Calu3 (cell line): ENCODE measurements at places on chromosomes 1 and 21. TPM values are rescaled to one million over a fixed set of nuclear protein-coding genes. Genes with fewer than 3 reads are reported as not detected.

The RAB42 gene
- 1.1 and 1.3 TPM in 2 replicates for total RNA-seq

- H3K4me1 ChIP-seq: peaks cover 14% of the 10 kb centered on the region
- H3K27me3 ChIP-seq: no peaks in the 10 kb centered on the region
- no peak for DNase-seq
- peaks cover 20% of the 10 kb centered on the region for H3K36me3 ChIP-seq
- H3K4me3 ChIP-seq: no peak overlapping the region
These were observed 147.6 kb downstream of the NEK7 start for GRCh38 chr1:198304431-198304830.

The SHISAL2A gene
- total RNA-seq: not detected in 2 replicates

The LCE1A gene
- total RNA-seq: not detected in 2 replicates

The LRRC53 gene
- not detected in 2 replicates for total RNA-seq

The CELA2A gene
- not detected in 2 replicates for total RNA-seq

The SIPA1L2 gene
- 1.4 and 1.5 TPM in 2 replicates for total RNA-seq

GRCh38 chr1:12618965-12619791 is 1.2 kb upstream of the DHRS3 start:
- H3K4me3 ChIP-seq: peak overlapping the region; percentile 92
- no peaks in the 10 kb centered on the region for H3K27me3 ChIP-seq
- H3K27ac ChIP-seq: peak overlapping the region; percentile 96
- H3K4me1 ChIP-seq: peaks cover 5% of the 10 kb centered on the region
- H3K36me3 ChIP-seq: peaks cover 71% of the 10 kb centered on the region

The ORC1 gene
- total RNA-seq: 15.5 and 17.2 TPM in 2 replicates

DNA sequence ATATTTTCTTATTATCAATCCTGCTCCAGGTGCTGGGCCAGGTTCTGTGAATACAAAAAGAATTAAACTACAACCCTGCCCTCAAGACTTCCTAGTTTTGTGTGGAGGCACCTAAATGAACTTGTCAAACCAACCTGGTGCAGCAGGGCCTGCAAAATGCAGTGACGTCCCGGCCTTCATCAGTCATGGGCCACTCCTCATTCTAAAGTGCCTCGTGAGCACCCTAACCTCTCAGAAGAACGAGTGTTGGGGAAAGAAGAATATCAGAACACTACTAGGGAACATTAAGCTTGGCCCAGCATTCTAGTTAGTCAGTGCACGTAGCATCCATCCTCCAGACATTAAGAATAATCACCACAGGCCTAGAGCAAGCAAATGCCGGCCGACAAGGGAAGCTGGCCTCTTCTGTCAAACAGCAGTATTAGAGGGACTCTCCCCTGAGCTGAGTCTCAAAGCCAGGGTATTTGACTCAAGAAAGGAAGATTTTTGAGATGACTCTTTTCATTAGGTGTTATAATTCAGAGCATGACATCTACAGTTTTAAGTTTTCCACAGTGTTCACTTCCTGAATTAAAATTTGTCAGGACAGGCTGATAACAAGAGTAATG is 137.9 kb downstream of the SLC45A1 start:
- H3K27ac ChIP-seq: no peak overlapping the region
- H3K4me3 ChIP-seq: no peak overlapping the region
- no peaks in the 10 kb centered on the region for H3K36me3 ChIP-seq
- H3K27me3 ChIP-seq: no peaks in the 10 kb centered on the region

GRCh38 chr21:25862112-25862511 is 127.3 kb downstream of the GABPA start:
- H3K27ac ChIP-seq: no peak overlapping the region
- H3K4me1 ChIP-seq: no peaks in the 10 kb centered on the region
- no peaks in the 10 kb centered on the region for H3K27me3 ChIP-seq
- DNase-seq: no peak
- H3K4me3 ChIP-seq: no peak overlapping the region

DNA sequence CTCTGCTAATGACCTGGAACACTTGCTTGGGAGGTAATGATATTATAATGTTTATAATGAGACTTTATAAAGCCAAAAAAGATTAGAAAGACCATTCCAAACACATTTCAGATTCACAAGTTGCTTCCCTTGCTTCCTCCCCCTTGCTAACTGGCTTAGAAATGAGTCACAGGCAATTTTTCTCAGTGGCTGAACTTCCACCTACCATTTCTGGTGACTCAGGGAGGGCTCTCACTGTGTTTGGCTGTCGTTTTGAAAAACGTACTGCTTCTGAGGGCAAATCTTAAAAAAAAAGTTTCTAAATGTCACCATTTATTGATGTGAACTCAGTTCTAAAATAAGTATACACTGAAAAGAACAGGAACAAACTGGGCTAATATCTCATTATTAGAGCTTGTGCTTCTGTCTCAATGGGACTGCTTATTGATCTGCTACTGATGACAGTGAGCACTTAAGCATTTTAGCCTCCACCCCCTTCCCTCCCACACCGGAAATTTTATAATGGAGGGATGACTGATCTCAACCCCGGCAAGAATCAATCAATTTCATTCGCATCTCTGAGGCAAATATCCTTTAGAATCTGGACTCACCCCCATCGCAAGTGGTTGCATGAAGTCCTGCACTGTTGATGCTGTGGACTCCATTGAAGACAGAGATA is 278.3 kb downstream of the KCTD3 start:
- peak overlapping the region; percentile 36 for H3K27ac ChIP-seq
- peak overlapping the region; percentile 43 for H3K4me3 ChIP-seq
- peaks cover 18% of the 10 kb centered on the region for H3K4me1 ChIP-seq
- H3K27me3 ChIP-seq: no peaks in the 10 kb centered on the region
- no peaks in the 10 kb centered on the region for H3K36me3 ChIP-seq

- no peaks in the 10 kb centered on the region for H3K4me1 ChIP-seq
- H3K36me3 ChIP-seq: no peaks in the 10 kb centered on the region
- H3K27me3 ChIP-seq: peaks cover 100% of the 10 kb centered on the region
- no peak for DNase-seq
These were observed 9.2 kb downstream of the IGSF21 start for GRCh38 chr1:18116777-18117176.

GRCh38 chr1:183812128-183812527 is 7.2 kb downstream of the RGL1 start:
- DNase-seq: no peak
- H3K4me1 ChIP-seq: peaks cover 18% of the 10 kb centered on the region
- H3K36me3 ChIP-seq: peaks cover under 1% of the 10 kb centered on the region
- no peak overlapping the region for H3K27ac ChIP-seq
- H3K4me3 ChIP-seq: no peak overlapping the region

DNA sequence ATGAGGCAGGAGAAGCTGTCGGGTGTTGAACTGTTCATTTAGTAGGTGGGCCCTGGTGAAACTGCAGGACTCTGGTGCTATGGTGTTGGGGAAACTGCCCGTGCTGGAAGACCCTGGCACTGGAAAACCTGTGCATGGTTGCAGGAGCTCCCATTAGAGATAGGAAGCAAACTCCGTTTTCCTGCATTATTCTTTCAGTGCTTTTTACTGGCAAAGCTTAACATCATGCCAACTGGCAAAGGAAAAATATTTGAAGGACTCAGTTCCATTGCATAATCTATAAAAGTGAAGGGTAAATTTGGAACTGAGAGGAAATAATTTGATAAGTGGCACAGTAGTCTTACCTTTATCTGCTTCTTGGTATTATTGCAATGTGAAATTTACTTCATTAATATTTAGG is 31.7 kb upstream of the MPC2 start:
- peaks cover 14% of the 10 kb centered on the region for H3K4me1 ChIP-seq
- H3K4me3 ChIP-seq: no peak overlapping the region
- no peaks in the 10 kb centered on the region for H3K27me3 ChIP-seq
- DNase-seq: no peak
- no peak overlapping the region for H3K27ac ChIP-seq
- H3K36me3 ChIP-seq: peaks cover 4% of the 10 kb centered on the region

- no peak overlapping the region for H3K4me3 ChIP-seq
- H3K27me3 ChIP-seq: no peaks in the 10 kb centered on the region
- DNase-seq: no peak
- H3K4me1 ChIP-seq: peaks cover 36% of the 10 kb centered on the region
- H3K27ac ChIP-seq: no peak overlapping the region
These were observed 37.8 kb downstream of the LPAR3 start for GRCh38 chr1:84855168-84855567.

The NGF gene
- not detected in 2 replicates for total RNA-seq

- no peaks in the 10 kb centered on the region for H3K36me3 ChIP-seq
- H3K4me1 ChIP-seq: peaks cover 7% of the 10 kb centered on the region
- H3K4me3 ChIP-seq: no peak within 1 kb of the TSS
- no peak for DNase-seq
- no peak within 1 kb of the TSS for H3K27ac ChIP-seq
These were observed at the start of gene ITLN1 for GRCh38 chr1:160885042-160885441. ITLN1 (minus strand) TSS chr1:160885180; CDS start chr1:160884877, 303 bp downstream.

The CCDC18 gene
- total RNA-seq: 22.6 and 22.7 TPM in 2 replicates

The CCDC185 gene
- total RNA-seq: 0.17 TPM in 1 of 2 replicates, not detected in the other

The VAMP4 gene
- total RNA-seq: 7.4 and 7.5 TPM in 2 replicates

DNA sequence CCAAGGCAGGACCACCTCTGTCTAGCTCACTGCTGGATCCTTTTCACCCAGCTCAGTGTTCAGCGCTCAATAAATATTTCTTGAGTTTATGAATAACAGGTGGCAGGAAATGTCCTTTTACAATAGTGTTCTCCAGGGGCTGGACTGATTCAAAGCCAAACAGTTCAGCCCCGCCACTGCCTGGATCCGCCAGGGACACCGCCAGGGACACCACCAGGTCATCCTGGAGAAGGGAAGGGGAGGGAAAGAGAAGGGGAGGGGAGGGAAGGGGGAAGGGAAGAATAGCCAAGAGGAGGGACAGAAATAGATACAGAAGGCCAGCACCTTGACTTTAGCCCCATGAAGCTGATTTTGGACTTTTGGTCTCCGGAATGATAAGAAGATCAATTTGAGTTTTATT is 255.6 kb downstream of the GRIK3 start:
- no peak for DNase-seq
- no peak overlapping the region for H3K27ac ChIP-seq
- H3K36me3 ChIP-seq: peaks cover 4% of the 10 kb centered on the region

DNA sequence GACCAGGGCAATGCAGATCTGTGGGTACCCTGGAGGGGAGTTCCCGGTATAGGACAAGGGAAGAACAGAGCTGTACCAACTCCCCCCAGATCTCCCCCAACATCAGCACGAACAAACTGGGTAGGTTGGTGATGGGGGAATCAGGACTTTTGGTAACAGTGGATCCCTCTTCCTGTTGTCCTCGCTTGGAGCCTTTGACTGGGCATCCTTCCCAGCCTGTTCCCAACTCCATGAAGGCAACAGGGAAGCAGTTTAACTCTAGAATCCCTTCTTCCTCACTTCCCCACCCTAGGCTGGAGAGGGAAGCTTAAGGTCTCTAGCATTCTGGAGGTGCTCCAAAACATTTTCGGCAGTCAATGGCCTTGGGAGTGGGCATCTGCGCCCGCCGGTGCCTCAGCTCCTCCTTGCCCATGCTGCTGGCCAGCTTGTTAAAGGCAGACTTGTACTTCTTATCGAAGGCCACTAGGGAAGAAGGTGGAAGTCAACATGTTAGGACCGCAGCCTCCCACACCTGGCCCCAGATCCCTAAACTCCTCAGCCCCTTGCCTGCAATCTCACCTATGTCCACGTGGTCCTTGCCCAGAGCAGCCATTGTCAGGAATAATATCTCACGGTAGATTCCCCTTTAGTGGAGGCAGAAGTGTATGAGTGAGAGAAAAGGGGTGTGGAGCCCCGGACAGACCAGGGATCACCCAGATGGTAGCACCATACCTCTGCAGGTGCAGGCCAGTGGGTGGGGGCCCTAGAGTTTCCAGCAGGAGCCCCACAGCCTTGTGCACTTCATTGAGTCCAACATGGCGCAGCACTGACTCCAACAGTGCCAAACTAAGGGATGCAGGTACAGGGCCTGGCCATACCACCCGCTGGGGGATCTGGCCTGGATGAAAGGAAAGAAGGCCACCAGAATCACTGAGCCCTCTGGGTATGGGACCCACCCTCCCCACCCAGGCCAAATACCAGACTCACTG is 7.5 kb upstream of the GATAD2B start:
- no peak overlapping the region for H3K27ac ChIP-seq
- DNase-seq: no peak
- no peaks in the 10 kb centered on the region for H3K4me1 ChIP-seq
- H3K4me3 ChIP-seq: no peak overlapping the region
- H3K27me3 ChIP-seq: no peaks in the 10 kb centered on the region
- H3K36me3 ChIP-seq: peaks cover 42% of the 10 kb centered on the region

The WNT3A gene
- total RNA-seq: not detected in 2 replicates

DNA sequence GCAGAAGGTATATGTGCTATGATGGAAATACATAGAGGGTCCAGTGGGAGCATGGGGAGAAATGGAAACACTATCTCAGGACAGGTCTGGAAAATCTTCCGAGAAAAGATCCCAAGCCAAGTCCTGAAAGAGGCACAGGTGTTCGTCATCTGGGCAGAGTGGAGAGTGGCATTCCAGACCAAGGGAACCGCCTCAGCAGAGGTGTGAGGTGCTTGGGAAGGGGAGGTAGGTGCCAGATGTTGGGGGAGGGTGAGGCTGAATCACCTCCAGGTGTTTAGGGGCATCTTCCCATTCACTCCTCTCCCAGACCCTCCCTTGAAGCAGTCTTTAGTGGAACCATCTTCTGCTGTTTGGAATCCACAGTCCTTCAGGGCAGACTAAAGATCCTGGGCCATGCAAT is 23.5 kb upstream of the LRRN2 start:
- H3K4me1 ChIP-seq: peaks cover 28% of the 10 kb centered on the region
- peaks cover 57% of the 10 kb centered on the region for H3K27me3 ChIP-seq
- DNase-seq: no peak
- H3K4me3 ChIP-seq: no peak overlapping the region
- H3K27ac ChIP-seq: peak overlapping the region; percentile 14

The ERMAP gene
- total RNA-seq: 8.0 and 9.3 TPM in 2 replicates

The NRIP1 gene
- 58.7 TPM in 2 replicates for total RNA-seq

GRCh38 chr1:185281245-185281644 is 35.8 kb downstream of the IVNS1ABP start:
- H3K4me3 ChIP-seq: no peak overlapping the region
- peaks cover 6% of the 10 kb centered on the region for H3K4me1 ChIP-seq
- H3K27me3 ChIP-seq: no peaks in the 10 kb centered on the region

The HEATR1 gene
- total RNA-seq: 70.4 and 75.5 TPM in 2 replicates

The TOR1AIP2 gene
- 115 and 121 TPM in 2 replicates for total RNA-seq

- no peaks in the 10 kb centered on the region for H3K4me1 ChIP-seq
- no peak for DNase-seq
- H3K27ac ChIP-seq: no peak overlapping the region
- H3K4me3 ChIP-seq: no peak overlapping the region
These were observed 54.9 kb downstream of the KLHDC7A start for GRCh38 chr1:18535391-18536210.

DNA sequence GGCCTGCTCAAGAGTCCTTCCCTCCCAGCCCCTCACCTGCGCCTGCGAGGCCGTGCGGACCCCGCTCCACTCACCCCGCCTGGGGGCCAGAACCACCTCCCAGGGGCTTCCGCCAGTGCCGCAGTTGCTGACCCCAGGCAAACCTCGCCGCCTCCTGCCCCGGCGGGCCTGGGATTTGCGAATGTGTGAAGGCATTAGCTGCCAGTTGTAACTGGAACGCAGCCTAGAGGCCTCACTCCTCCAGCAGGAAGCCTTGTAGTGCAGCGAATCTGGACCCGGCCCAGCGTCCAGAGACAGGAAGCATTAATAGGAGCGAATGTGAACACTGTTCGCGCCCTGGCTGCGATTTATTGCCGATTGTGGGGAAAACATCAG is 140.9 kb upstream of the ARHGEF16 start:
- H3K4me1 ChIP-seq: peaks cover 10% of the 10 kb centered on the region
- no peak overlapping the region for H3K4me3 ChIP-seq
- no peaks in the 10 kb centered on the region for H3K36me3 ChIP-seq
- peaks cover 16% of the 10 kb centered on the region for H3K27me3 ChIP-seq
- peak overlapping the region; percentile 47 for H3K27ac ChIP-seq
- no peak for DNase-seq

GRCh38 chr1:75632350-75632949 is 21.5 kb upstream of the SLC44A5 start:
- no peaks in the 10 kb centered on the region for H3K4me1 ChIP-seq
- H3K27ac ChIP-seq: no peak overlapping the region
- H3K36me3 ChIP-seq: no peaks in the 10 kb centered on the region
- no peak overlapping the region for H3K4me3 ChIP-seq
- H3K27me3 ChIP-seq: no peaks in the 10 kb centered on the region
- DNase-seq: peak; percentile 36

The UBXN10 gene
- 0.33 and 0.37 TPM in 2 replicates for total RNA-seq
